Kasumi-1 (cell line): ENCODE measurements at places on chromosomes 13 and 19.

DNA sequence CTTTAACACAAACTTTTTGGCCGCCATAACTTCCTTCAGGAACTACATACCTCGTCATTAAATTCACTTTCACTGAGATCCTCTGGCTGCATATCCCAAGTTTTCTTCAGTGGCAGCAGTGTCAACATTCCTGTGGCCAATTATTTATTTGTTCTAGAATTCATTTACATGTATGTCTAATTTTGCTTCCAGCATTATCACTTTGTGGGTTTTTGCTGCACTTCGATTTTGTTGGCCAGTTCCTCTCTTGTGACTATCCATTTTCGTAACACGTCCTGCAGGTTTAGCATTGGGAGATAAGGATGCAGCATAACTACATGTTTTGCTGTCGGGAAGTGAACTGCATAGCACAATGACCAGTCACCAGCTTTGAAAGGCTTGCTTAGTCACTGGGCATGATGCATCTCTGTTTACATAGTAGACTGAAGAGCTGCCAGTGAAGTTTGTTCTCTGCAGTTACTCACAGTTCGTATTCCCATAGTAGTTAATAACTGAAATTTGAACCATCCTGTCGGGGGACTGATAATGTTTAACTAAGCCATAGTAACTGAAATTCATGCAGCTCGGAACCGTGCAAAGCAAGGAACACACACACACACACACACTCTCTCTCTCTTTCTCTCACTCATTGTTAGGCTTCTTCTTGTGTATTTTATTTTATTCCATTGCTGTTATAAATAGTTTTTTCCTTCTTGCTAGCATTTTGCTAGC lies 28.3 kb downstream of the ZNF507 start:
- DNase-seq = no peak

- no peak for DNase-seq
Observed at GRCh38 chr19:40889366-40889765, 7.3 kb upstream of the CYP2A7 start.

DNA sequence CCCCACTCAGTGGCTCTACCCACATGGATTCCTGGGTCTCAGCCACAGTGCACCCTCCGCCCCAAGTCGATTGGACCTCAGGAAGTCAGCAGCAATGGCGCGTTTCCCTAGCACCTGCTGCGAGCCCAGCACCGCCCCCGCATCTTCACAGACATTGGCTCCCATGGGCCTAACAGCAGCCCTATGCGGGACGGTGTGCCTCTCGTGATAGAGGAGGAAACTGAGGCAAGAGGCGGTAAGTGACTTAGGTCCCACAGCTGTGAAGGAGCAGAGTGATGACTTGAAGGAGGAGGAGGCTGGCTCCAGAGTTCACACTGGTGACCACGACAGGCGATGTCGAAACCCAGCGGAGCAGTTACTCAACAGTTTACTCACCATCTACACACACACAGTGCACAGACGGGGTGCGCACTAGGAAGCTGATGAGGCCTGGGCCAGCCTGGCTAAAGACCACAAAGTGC lies 104.5 kb upstream of the SOX1 start:
- peak; percentile 1 for DNase-seq

- DNase-seq = no peak
Observed at GRCh38 chr19:33403221-33403972, 29.9 kb downstream of the CEBPG start.

GRCh38 chr19:41445575-41445974 lies 2.6 kb downstream of the ERICH4 start:
- DNase-seq = no peak

DNA sequence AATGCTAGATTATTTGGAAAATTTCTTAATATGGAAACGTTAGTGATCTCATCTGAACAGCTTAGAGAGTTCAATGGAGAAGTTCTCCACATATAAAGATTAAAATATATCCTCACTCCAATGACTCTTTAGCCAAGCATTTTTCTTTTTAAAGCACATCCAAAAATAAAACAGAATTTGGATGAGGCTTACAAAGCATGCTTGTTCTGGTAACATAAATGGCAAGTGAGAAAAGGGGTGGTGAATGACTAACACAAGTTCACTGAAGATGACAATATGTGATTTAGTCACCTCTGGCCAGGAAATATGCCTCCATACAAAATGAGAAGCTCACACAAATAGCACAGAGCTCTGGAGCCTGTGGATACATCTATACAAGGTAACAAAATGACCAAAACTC lies 253.0 kb downstream of the PCDH20 start:
- no peak for DNase-seq

- DNase-seq = no peak
Observed at GRCh38 chr13:46031581-46032263, 20.8 kb downstream of the ZC3H13 start.

GRCh38 chr13:27141746-27142145 lies 29.9 kb downstream of the USP12 start:
- no peak for DNase-seq

DNA sequence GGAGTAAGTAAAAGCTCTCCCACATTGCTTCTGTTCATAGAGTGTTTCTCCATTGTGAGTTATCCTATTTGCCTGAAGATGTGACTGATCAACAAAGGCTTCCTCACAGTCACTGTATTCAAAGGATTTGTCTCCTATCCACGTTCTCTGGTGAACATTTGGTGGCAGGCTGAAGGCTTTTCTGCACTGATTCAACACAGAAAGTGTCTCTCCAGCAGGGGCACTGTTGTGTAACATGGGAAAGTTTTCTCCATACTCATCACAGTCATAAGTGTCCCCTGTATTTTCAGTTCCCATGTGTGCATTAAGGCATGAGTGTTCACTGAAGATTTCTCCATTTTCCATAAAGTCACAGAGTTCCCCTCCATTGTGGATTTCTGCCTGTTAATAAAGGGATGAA lies 17.6 kb downstream of the ZNF121 start:
- no peak for DNase-seq

DNA sequence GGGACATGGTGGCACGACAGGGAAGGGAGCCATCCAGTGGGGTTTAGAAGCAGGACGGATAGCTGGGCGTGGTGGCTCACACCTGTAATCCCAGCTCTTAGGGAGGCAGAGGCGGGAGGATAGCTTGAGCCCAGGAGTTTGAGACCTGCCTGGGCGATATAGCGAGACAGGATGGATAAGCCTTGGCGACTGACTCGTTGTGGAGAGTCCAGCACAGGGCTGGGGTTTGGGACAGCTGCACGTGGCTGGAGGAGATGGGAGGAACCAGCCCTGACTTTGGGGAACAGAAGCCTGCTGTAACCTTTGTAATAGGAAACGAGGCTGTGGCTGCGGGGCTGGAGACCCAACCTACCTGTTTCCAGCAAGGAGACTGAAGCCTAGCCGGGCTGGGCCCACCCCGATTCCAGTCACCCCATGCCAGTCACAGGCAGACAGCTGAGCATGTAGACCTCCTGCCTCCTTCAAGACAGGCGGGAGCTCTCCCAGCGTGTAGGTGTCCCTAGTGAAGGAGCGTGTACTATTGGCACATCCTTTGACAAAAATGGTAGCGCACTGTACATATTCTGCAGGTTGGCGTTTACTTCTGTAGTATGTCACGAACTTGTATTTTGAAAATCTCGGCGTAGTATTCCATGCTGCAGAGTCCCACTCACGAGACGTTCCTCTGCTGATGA lies 8.0 kb downstream of the LENG1 start:
- no peak for DNase-seq

DNA sequence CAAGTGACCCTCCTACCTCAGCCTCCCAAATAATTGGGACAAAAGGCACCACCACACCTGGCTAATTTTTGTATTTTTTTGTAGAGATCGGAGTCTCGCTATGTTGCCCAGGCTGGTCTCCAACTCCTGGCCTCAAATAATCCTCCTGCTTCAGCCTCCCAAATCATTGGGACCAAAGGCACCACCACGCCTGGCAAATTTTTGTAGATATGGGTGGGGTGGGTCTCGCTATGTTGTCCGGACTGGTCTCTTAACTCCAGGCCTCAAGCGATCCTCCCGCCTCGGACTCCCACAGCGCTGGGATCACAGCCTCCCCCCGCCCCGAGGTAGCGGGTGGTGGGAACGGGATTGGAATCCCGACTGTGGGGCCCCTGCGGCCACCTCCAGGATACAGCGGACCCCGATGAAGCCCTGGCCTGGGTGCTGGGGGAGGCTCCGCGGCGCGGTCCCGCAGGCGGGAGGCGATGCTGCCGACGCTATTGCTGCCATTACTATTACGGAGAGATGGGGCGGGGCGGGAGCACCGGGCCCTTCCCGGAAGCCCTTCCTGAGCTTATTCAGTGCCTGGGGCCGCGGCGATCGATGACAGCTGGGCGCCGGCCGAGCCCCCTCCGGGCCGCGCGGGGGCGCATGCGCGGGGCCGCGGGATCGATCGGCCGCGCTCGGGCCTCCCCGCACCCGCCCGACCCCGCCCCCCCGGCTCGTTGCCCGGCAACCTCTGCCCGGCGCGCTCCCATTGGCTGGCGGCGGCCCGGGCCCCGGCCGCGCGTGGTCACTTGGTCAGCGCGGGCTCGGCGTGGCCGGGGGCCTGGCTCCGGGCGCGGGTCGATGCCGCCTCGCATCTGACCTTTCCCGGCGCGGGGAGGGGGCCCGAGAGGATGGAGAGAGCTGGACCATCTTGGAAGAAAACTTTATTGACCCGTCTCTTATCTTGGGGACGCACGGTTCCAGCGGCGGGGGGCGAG lies 27.9 kb upstream of the ONECUT3 start:
- no peak for DNase-seq

- peak; percentile 32 for DNase-seq
Observed at GRCh38 chr19:58328999-58329398, 2.2 kb downstream of the ZSCAN22 start.

GRCh38 chr13:43760257-43760656 lies 26.5 kb downstream of the ENOX1 start:
- DNase-seq = no peak

DNA sequence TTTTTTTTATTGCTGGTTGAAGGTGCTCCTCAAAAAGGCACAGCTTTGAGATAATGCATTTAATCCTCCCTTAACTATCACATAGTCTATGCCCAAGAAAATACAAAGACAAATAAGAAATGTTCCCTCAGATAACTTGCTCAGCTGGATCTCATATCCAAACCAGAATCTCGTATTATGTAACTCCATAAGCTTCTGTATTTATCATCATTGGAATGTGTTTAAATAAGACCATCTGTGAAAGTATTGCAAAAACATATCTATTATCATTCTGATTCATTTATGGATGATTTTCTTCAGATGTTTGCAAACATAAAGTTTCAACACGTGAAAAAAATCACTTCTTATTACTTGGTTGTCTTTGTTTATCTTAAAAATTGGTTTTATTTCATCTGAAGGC lies 190.9 kb downstream of the IRS2 start:
- no peak for DNase-seq

DNA sequence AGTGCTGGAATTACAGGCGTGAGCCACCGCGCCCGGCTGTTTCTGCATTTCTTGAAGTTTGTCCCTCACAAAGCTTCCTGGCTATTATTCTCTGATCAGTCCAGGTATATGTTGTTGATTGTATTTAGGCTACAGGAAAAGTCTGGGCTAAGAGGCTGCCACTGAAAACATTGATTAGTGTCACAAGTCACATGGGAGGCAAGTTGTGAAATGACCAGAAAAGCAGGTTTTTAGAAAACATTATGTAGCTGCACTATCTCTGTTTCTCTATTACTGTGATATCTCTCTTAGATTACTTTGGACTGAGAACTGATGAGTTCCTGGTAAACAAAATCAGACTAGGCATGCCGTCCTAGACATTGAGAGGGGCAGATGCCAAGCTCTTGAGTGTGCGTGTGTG lies 16.0 kb upstream of the ZDHHC20 start:
- no peak for DNase-seq

DNA sequence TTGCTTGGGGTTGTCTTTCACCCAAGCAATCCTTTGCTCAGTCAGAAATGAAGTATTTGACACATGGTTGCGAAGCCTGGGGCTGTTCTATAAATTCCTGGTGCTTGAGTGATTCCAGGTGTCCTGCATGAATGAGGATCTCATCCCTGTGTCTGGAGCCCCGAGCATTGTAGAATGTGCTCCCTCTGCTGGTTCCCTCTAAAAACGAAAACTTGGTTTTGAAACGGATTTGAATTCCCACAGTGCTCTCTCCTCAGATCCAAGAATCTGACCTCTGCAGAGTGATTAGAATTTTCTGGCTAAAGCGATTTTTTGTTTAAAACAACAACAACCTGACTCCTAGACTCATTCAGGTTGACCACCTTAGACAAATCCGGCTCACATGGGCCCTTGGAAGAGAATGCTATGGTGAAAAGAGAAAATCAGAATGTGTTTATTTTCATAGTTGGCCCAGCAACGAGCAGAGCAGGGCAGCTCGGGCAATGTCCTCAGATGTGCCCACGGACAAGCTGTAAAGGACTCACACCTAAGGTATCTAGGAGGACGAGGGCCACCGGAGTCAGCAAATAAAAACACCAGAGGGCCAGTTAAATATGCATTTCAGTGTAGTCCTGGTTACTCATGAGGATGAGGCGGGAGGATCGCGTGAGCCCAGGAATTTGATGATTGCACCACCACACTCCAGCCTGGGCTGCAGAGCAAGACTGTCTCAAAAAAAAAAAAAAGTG lies 8.7 kb upstream of the ATP12A start:
- DNase-seq = peak; percentile 47

DNA sequence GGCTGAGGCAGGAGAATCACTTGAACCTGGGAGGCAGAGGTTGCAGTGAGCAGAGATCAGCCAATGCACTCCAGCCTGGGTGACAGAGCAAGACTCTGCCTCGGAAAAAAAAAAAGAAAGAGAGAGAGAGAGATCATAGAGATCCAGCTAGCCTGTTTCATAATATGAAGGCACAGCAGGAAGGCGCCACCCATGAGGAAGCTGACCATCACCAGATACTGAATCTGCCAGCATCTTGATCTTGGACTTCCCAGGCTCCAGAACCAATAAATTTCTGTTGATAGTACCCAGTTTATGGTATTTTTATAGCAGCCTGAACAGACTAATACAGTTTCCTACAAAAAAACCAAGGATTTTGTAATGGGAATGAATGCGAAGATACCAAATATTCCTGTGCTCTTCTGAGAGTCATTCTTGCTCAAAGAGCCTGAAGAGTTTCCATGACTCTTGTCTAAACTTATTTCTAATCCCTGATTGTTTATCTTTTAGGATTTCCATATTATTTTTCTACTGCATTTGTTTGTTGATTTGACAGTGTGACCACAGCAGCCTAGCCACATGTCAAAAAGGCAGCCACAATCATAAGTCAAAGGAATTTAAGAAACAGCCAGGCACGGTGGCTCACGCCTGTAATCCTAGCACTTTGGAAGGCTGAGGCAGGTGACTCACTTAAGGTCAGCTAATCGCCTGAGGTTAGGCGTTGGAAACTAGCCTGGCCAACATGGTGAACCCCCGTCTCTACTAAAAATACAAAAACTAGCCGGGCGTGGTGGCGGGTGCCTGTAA lies 37.7 kb upstream of the PDCD5 start:
- DNase-seq = no peak

GRCh38 chr19:10617409-10618121 lies 7.8 kb upstream of the SLC44A2 start:
- DNase-seq = no peak

GRCh38 chr19:15892012-15892411 lies 5.9 kb downstream of the CYP4F2 start:
- no peak for DNase-seq
